Bronchial smooth muscle cell (primary cell): ENCODE measurements at places on chromosomes 16 and 17. TPM values are rescaled to one million over a fixed set of nuclear protein-coding genes. Genes with fewer than 3 reads are reported as not detected.

The AURKB gene
- 0.52 and 3.9 TPM in 2 replicates for total RNA-seq

The CACNA1G gene
- 0.32 and 1.0 TPM in 2 replicates for total RNA-seq

The EEF2K gene
- total RNA-seq, result 22.1 and 28.9 TPM in 2 replicates

The INTS2 gene
- total RNA-seq, result 10.0 and 10.6 TPM in 2 replicates

The CCDC40 gene
- 3.5 TPM in 2 replicates for total RNA-seq

The NUFIP2 gene
- 14.2 and 21.1 TPM in 2 replicates for total RNA-seq

The CRYBA1 gene
- not detected in 2 replicates for total RNA-seq

The CRYM gene
- total RNA-seq, result 1.3 and 3.3 TPM in 2 replicates

The ITPRIPL2 gene
- 22.4 and 24.5 TPM in 2 replicates for total RNA-seq

The PRKCB gene
- total RNA-seq, result not detected in 2 replicates

The ZP2 gene
- not detected in 2 replicates for total RNA-seq

The EME1 gene
- 0.52 and 0.79 TPM in 2 replicates for total RNA-seq

The ITGA2B gene
- 0.16 and 0.60 TPM in 2 replicates for total RNA-seq

The TAC4 gene
- not detected in 2 replicates for total RNA-seq

The TPSB2 gene
- not detected in 2 replicates for total RNA-seq

The TBC1D24 gene
- 10.2 and 13.6 TPM in 2 replicates for total RNA-seq

The TP53TG3F gene
- not detected in 2 replicates for total RNA-seq

The LCMT1 gene
- total RNA-seq, result 36.7 and 41.1 TPM in 2 replicates

The TMEM132E gene
- total RNA-seq, result not detected in 2 replicates

The ASPA gene
- total RNA-seq, result 0.63 and 3.3 TPM in 2 replicates

The ASIC2 gene
- total RNA-seq, result under 0.01 and 0.09 TPM in 2 replicates

The ADAP2 gene
- 1.3 and 2.8 TPM in 2 replicates for total RNA-seq

The EXOC7 gene
- 90.0 and 119 TPM in 2 replicates for total RNA-seq

The ZNF23 gene
- total RNA-seq, result 8.9 and 10.9 TPM in 2 replicates

The MPV17L gene
- total RNA-seq, result 0.09 and 0.47 TPM in 2 replicates

The KRT25 gene
- not detected in 2 replicates for total RNA-seq

The SPAG5 gene
- 2.6 and 7.1 TPM in 2 replicates for total RNA-seq

The C17orf67 gene
- total RNA-seq, result 0.32 and 0.60 TPM in 2 replicates

The GRN gene
- 282 and 385 TPM in 2 replicates for total RNA-seq

The ATP1B2 gene
- total RNA-seq, result not detected in 2 replicates

The PRR29 gene
- total RNA-seq, result 0.47 and 0.52 TPM in 2 replicates

The OR3A2 gene
- total RNA-seq, result 0.32 TPM in 1 of 2 replicates, not detected in the other

The CDH13 gene
- total RNA-seq, result 1.3 and 6.2 TPM in 2 replicates

The SPATA22 gene
- total RNA-seq, result not detected in 2 replicates

The CLDN7 gene
- total RNA-seq, result 4.2 and 16.5 TPM in 2 replicates
